ENCODE measurements at places on chromosomes 12 and 14. TPM values are rescaled to one million over a fixed set of nuclear protein-coding genes. Genes with fewer than 3 reads are reported as not detected.
A peak's percentile ranks its signal among the peaks of the same experiment; 100 is the strongest.

- no peak for DNase-seq
These were observed 11.2 kb downstream of the KRT72 start for GRCh38 chr12:52590021-52590420.

- DNase-seq, result no peak
These were observed 7.1 kb upstream of the ASB8 start for GRCh38 chr12:48164451-48164850.

DNA sequence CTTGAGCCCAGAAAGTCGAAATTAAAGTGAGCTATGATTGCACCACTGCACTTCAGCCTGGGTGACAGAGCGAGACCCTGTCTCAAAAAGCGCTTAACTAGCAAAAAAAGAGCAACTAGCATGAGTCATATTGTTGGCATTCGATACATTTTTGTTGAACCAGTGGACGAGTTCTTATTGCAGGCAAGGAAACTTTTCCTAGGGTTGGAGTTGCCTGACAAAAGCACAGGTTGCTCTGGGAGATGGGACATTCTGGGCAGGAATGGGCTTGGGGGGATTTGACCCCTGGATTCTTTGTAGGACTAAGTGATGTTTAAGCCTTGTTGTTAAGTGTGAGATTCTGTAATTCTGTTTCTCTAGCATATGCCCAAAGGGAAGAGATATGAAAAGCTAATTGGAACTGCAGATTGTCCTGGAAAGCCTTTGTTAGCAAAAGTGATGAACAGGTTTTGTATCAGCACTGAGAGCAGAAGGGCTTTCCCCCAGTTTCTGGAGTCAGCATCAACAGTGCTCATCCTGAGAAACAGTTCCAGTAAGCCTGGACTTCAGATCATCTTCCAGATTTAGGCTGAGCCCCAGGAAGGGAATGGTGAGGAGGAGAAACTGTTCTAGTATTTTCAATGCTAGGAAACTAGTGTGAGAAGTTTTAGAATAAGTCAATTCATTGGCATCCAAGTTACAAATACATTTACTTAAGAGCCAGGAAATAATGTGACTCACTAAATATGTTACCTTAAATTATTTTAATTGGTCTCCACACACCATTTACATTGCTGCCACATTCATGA lies 123.1 kb downstream of the SRGAP1 start:
- no peak for DNase-seq

- DNase-seq, result peak; percentile 10
These were observed 74.3 kb downstream of the SUSD6 start for GRCh38 chr14:69685716-69686115.

Gene EFS
- total RNA-seq, result 9.8 TPM

Measured in osteoblast (primary cell).